ENCODE measurements at places on chromosomes 3 and 15. TPM values are rescaled to one million over a fixed set of nuclear protein-coding genes. Genes with fewer than 3 reads are reported as not detected.

- peaks cover 14% of the 10 kb centered on the region for H3K4me1 ChIP-seq
- H3K36me3 ChIP-seq = peaks cover 3% of the 10 kb centered on the region
- H3K27ac ChIP-seq = no peak overlapping the region
- H3K4me3 ChIP-seq = no peak overlapping the region
- DNase-seq = no peak
Observed at GRCh38 chr3:29169451-29169850, 111.4 kb upstream of the RBMS3 start.

- H3K36me3 ChIP-seq = no peaks in the 10 kb centered on the region
- H3K4me1 ChIP-seq = no peaks in the 10 kb centered on the region
- no peak overlapping the region for H3K27ac ChIP-seq
- peaks cover 17% of the 10 kb centered on the region for H3K27me3 ChIP-seq
- DNase-seq = no peak
Observed at GRCh38 chr15:78390826-78391225, 47.2 kb upstream of the IREB2 start.

DNA sequence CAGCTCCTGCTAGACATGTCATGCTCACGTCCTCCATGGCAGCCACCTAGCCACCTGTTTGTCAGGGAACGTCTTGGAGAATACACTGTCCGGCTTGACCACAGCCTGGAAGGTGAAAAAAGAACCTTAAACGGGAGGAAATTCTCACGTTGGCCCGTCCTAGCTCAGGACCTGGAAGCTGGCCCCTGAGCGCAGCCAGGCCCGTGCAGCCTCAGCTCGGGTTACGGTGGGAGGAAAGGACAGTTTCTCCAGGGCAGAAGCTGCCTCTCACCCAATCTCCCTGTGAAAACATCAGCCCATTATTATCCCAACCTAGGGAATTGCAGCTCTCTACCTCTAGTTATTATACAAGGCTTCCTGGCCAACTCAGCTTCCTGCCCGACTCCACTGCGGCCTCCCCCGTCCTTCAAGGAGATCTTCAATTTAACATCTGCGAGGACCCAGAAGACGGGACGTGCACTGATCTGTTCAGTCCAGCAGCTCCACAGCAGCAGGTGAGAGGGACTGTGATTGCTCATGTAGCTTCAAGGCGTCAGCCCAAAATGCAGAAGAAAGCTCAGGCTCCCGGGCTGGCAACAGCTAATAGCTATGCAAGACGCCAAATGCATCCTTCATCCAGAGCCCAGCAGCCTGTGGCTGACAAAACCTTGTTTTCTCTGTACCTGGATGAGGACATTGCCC is 84.7 kb downstream of the ADAMTS17 start:
- H3K4me3 ChIP-seq = no peak overlapping the region
- H3K27me3 ChIP-seq = no peaks in the 10 kb centered on the region
- H3K4me1 ChIP-seq = peaks cover 1% of the 10 kb centered on the region
- no peak overlapping the region for H3K27ac ChIP-seq

- DNase-seq = no peak
- H3K36me3 ChIP-seq = no peaks in the 10 kb centered on the region
- no peak overlapping the region for H3K4me3 ChIP-seq
- H3K27ac ChIP-seq = no peak overlapping the region
Observed at GRCh38 chr15:84955089-84955848, 26.4 kb upstream of the PDE8A start.

DNA sequence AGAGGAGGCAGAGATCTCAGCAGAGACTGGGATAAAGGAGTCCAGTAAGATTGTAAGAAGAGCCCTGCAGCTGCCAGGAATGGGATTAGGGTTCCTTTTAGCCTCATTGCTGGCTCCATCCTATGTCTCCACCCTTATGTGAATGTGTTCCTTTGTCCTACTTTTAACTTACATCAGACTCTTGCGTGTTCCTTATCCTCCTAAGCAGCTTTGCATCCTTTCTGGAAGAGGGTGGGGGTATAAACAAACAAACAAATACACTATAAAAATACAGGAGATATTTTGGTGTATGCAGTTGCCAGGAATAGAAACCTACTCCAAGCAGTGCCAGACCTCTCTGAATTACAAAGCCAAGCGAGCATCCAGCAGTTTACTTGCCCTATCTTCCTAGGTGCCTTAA is 194.7 kb downstream of the ADAMTS9 start:
- peaks cover 2% of the 10 kb centered on the region for H3K4me1 ChIP-seq
- H3K36me3 ChIP-seq = no peaks in the 10 kb centered on the region
- no peak overlapping the region for H3K27ac ChIP-seq
- peaks cover 42% of the 10 kb centered on the region for H3K27me3 ChIP-seq

Gene GOLGA6L1
- total RNA-seq = not detected

Gene OR5H14
- not detected for total RNA-seq
